ENCODE measurements at places on chromosomes 2 and 18. TPM values are rescaled to one million over a fixed set of nuclear protein-coding genes. Genes with fewer than 3 reads are reported as not detected.

The TMEM163 gene
- 0.51 TPM for total RNA-seq

The IL18RAP gene
- total RNA-seq = not detected

- no peak for DNase-seq
These were observed 608.0 kb upstream of the PIK3C3 start for GRCh38 chr18:41347057-41347456.

GRCh38 chr2:223837287-223838061 is at the start of gene AP1S3:
Gene AP1S3, minus strand, starts transcription at chr2:223837582. Its CDS starts 132 bp downstream, at chr2:223837450.
- DNase-seq = peak; percentile 88

GRCh38 chr18:76491473-76491775 is 3.6 kb downstream of the ZNF516 start:
- DNase-seq = peak; percentile 48

GRCh38 chr2:178589335-178589734 is 109.1 kb downstream of the PLEKHA3 start:
- no peak for DNase-seq

- no peak for DNase-seq
These were observed 6.1 kb upstream of the INO80B start for GRCh38 chr2:74448771-74449170.

- no peak for DNase-seq
These were observed 22.8 kb downstream of the SGPP2 start for GRCh38 chr2:222447131-222447530.

DNA sequence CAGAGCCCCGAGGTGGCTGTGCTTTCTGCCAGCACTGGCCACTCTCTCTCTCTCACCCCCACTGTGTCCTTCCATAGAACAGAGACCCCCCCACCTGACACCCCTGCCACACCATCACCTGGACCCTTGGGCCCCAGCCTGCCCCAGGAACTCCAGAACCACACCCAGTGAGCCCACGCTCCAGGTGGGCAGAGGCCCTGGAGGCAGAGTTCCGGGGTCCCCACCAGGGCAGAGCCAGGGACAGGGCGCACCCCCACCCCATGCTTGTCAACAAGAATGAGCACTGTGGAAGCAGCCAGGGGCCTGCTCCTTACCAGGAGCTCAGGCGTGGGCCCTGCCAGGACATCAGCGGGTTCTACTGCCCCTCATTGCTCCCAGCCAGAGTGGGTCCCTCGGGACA is 14.6 kb downstream of the PASK start:
- no peak for DNase-seq

Measured in OCI-LY7 (cell line).